ENCODE measurements at places on chromosomes 3 and 15. TPM values are rescaled to one million over a fixed set of nuclear protein-coding genes. Genes with fewer than 3 reads are reported as not detected.
A peak's percentile ranks its signal among the peaks of the same experiment; 100 is the strongest.

Gene MOBP
- total RNA-seq = 0.18 TPM

DNA sequence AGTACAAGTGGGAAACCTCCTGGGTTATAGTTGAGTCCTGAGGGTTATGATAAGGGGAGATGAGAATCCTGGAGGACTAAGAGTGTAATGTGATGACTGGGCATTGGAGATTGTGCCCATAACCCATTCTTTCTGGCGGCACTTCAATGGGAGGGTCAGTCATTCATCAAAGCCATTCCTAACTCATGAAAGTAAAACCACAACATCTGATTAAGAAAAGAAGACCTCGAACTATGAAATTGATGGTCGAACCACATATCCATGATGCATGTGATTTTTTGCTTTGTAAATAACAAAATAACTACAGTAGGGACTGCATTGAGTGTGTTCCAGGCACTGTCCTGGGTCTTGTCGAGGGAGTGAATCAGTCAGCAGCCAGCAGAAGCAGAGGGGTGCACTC, 215.1 kb downstream of the SHQ1 start:
- no peak overlapping the region for H3K27ac ChIP-seq
- peaks cover 8% of the 10 kb centered on the region for H3K4me1 ChIP-seq
- H3K4me3 ChIP-seq = no peak overlapping the region
- H3K36me3 ChIP-seq = no peaks in the 10 kb centered on the region
- H3K27me3 ChIP-seq = no peaks in the 10 kb centered on the region

Gene SCAPER
- 34.2 TPM for total RNA-seq

DNA sequence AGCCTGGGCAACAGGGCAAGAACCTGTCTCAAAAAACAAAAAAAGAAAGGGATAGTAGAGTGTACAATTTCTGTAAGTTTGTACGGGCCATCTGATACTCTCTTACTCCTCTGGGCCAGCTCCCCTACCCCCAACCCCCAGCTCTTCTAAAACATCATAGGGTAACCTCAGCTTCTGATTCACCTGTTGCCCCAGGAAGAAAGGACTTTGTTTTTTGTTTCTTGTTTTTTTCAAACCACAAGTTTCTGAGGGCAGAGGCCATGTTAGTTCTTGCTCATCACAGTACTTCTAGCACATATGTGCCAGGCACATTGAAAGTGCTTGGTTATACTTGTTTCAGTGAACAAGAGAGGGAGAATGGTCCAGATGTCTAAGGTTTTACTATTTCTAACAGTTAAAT, 20.2 kb downstream of the ATOSA start:
- H3K36me3 ChIP-seq = peaks cover 78% of the 10 kb centered on the region
- no peak overlapping the region for H3K4me3 ChIP-seq
- peaks cover 30% of the 10 kb centered on the region for H3K4me1 ChIP-seq

GRCh38 chr15:100818927-100819326, 60.7 kb upstream of the ALDH1A3 start:
- H3K4me1 ChIP-seq = no peaks in the 10 kb centered on the region
- H3K4me3 ChIP-seq = no peak overlapping the region
- no peak overlapping the region for H3K27ac ChIP-seq
- DNase-seq = no peak
- no peaks in the 10 kb centered on the region for H3K27me3 ChIP-seq
- no peaks in the 10 kb centered on the region for H3K36me3 ChIP-seq

- H3K36me3 ChIP-seq = peaks cover 5% of the 10 kb centered on the region
- H3K27ac ChIP-seq = no peak overlapping the region
- no peaks in the 10 kb centered on the region for H3K27me3 ChIP-seq
- no peak for DNase-seq
- H3K4me1 ChIP-seq = no peaks in the 10 kb centered on the region
These were observed 33.5 kb downstream of the COLQ start for GRCh38 chr3:15488002-15488401.

- H3K4me3 ChIP-seq = no peak overlapping the region
- no peak overlapping the region for H3K27ac ChIP-seq
- peaks cover 41% of the 10 kb centered on the region for H3K36me3 ChIP-seq
- H3K4me1 ChIP-seq = no peaks in the 10 kb centered on the region
- no peak for DNase-seq
These were observed 232.5 kb upstream of the ST8SIA2 start for GRCh38 chr15:92161039-92161670.

- H3K36me3 ChIP-seq = no peaks in the 10 kb centered on the region
- H3K27ac ChIP-seq = no peak overlapping the region
- no peak overlapping the region for H3K4me3 ChIP-seq
- no peaks in the 10 kb centered on the region for H3K27me3 ChIP-seq
These were observed 5.8 kb upstream of the CAMP start for GRCh38 chr3:48217449-48217848.

DNA sequence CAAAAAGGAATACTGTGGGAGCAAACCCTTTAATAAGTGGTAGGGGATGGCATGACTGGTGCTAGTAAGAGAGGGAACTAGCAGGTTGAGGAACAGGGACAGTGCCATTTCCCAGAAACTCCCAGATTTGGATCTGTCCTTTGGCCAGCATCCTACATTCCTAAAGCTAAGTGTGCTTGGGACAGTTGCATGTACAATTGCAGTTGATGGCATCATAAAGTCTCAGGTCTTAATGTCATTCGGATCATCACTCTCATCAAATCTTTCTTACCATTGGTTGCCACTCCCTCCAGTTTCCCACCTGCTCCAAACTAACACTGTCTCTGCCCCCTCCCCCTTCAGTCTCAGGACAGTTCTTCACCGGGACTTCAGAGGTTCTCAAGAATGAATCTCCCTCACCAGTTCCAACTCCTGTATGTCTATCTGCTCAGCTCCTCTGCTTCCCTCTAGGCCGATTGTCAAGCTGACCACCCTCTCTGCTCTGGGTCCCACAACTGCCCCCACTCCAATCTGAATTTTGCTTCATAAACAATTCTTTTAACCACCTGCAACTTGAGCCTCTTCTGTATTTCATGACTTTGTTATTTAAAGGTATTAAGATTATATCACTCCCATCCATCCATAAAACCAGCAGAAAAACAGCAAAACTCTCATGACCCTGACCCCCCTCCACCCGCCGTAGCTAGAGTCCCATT, 260.8 kb downstream of the CGGBP1 start:
- H3K4me3 ChIP-seq = no peak overlapping the region
- peaks cover 12% of the 10 kb centered on the region for H3K27me3 ChIP-seq
- no peak overlapping the region for H3K27ac ChIP-seq
- peaks cover 5% of the 10 kb centered on the region for H3K4me1 ChIP-seq

DNA sequence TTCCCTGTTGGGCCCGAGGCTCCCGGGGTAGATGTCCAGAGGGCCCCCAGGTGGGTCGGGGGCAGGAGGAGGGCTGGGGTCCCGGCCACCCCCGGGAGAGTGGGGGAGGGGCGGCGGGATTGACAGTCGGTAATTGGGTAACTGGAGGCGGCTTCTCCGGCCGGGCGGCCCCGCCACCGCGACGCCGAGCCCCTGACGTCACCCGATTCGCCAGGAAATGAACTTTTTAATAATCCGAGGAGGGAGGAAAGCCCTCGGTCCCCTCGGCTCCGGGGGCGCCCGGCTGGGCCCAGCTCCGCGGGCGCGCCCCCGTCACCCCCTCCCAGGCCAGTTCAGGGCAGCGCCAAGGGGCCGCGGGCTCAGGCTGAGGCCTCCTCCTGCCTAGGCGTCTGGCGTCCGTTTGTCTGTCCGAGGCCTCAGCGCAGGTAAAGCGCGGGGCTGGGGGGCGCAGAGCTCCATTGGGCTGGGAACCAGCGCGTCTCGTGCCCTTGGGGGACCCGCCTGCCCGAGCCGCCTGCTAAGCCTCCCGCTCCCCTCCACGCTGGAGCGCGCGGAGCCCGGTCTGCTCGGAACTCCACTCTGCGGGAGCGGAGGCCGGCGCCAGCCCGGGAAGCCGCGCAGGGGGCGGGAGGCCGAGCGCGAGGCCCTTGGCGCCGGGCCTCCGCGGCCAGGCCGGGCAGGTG, 3.9 kb downstream of the GATA2 start:
- peaks cover 60% of the 10 kb centered on the region for H3K4me1 ChIP-seq
- no peaks in the 10 kb centered on the region for H3K36me3 ChIP-seq
- H3K27ac ChIP-seq = peak overlapping the region; percentile 89
- peaks cover 100% of the 10 kb centered on the region for H3K27me3 ChIP-seq

- no peak overlapping the region for H3K4me3 ChIP-seq
- peaks cover 3% of the 10 kb centered on the region for H3K4me1 ChIP-seq
- H3K27me3 ChIP-seq = peaks cover 7% of the 10 kb centered on the region
- no peak overlapping the region for H3K27ac ChIP-seq
- DNase-seq = no peak
These were observed 171.0 kb downstream of the NSMCE3 start for GRCh38 chr15:29098652-29099051.

GRCh38 chr3:136262559-136262958, 12.4 kb downstream of the PCCB start:
- peaks cover 71% of the 10 kb centered on the region for H3K36me3 ChIP-seq
- no peak overlapping the region for H3K27ac ChIP-seq
- H3K27me3 ChIP-seq = no peaks in the 10 kb centered on the region
- H3K4me1 ChIP-seq = no peaks in the 10 kb centered on the region
- no peak overlapping the region for H3K4me3 ChIP-seq

DNA sequence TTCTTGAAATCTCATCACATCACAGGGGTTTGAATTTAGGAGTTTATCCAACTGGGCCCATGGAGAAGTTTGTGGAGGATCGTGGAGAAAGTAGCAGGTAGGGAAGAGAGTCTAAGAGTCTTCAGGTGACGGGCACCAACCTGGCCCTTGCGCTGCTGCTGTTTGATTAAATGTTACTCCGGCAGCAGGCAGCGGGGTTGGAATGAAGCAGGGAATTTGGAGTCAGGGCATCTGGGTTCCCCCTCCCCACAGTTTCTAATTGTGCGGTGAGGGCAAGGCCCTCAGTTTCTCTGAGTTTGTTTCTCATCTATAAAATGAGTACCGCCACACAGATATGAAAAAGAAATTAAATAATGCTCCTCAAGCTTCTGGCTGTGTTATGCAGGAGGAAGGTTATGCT, 182.9 kb upstream of the RGMA start:
- H3K36me3 ChIP-seq = no peaks in the 10 kb centered on the region
- H3K27ac ChIP-seq = no peak overlapping the region
- DNase-seq = no peak
- H3K4me1 ChIP-seq = no peaks in the 10 kb centered on the region
- no peak overlapping the region for H3K4me3 ChIP-seq

Gene UBE2Q2
- 29.0 TPM for total RNA-seq

Gene LOXL1
- total RNA-seq = 7.6 TPM

- no peak for DNase-seq
- peaks cover 14% of the 10 kb centered on the region for H3K4me1 ChIP-seq
- no peaks in the 10 kb centered on the region for H3K36me3 ChIP-seq
These were observed 11.3 kb upstream of the IQGAP1 start for GRCh38 chr15:90376789-90377188.

Gene LPCAT4
- total RNA-seq = 37.0 TPM
